CD8-positive, alpha-beta memory T cell (primary cell): ENCODE measurements at places on chromosomes 5 and 9. TPM values are rescaled to one million over a fixed set of nuclear protein-coding genes. Genes with fewer than 3 reads are reported as not detected.

DNA sequence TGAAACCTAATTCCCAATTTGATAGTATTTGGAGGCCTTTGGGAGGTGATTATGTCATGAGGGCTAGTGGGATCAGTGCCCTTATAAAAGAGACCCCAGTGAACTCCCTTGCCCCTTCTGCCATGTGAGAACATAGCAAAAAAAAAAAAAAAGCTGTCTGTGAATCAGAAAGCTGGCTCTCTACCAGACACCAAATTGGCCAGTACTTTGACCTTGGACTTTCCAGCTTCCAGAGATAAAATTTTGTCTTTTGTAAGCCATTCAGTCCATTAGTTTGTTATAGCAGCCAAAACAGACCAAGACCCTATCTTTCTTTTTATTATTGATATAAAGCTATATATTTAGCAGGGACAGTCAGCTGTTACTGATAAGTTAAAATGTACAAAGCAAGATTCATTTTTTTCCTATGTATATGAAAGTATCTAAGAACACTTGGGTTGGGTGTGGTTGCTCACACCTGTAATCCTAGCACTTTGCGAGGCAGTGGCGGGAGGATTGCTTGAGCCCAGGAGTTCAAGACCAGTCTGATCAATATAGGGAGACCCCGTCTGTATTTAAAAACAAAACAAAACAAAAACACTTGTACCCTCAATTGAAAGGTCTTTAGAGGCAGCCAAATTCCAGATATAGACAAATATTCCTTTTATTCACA lies 8.1 kb upstream of the C5orf24 start:
- no peak overlapping the region for H3K4me3 ChIP-seq
- H3K27ac ChIP-seq: no peak overlapping the region
- H3K4me1 ChIP-seq: no peaks in the 10 kb centered on the region
- H3K27me3 ChIP-seq: no peaks in the 10 kb centered on the region
- DNase-seq: no peak

DNA sequence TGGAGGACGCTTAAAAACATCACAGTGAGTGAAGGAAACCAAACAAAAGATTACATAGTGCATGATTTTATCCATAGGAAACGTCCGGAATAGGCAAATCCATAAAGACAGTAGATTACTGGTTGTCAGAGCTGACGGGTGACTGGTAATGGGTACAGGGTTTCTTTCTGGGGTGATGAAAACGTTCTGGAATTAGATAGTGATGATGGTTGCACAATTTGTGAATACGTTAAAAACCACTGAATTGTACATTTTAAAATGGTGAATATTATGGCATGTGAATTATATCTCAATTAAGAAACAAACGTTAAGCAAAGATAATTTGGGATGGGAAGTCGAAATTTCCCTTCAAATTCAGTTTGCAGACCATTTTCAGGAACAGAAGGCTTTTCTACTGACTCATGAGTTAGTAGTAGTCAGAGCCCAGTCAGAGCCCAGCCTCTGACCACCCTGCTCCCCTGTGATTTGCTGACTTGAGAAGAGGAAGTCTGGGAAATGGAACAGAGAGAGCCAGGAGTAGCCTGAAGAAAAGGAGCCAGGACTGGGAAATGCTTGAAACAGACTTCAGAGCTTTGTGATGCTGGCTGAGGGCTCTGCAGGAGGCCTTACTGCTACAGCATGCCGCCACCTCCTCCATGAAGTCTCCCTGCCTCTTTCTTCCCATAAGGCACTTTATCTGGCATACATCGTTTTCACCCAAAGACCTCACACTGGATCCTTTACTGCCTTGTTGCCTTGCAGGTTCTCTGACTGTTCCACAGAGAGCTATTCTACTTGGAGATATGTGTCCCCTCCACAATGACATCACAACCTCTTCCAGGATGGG lies 46.4 kb upstream of the CTNNA1 start:
- no peak overlapping the region for H3K4me3 ChIP-seq
- DNase-seq: no peak
- H3K4me1 ChIP-seq: no peaks in the 10 kb centered on the region
- no peaks in the 10 kb centered on the region for H3K27me3 ChIP-seq
- no peaks in the 10 kb centered on the region for H3K36me3 ChIP-seq

The SH3TC2 gene
- polyA plus RNA-seq: not detected

- H3K4me1 ChIP-seq: no peaks in the 10 kb centered on the region
- no peak overlapping the region for H3K27ac ChIP-seq
- no peaks in the 10 kb centered on the region for H3K27me3 ChIP-seq
- no peak for DNase-seq
Measured at GRCh38 chr9:95834281-95834907, 41.1 kb upstream of the ERCC6L2 start.

DNA sequence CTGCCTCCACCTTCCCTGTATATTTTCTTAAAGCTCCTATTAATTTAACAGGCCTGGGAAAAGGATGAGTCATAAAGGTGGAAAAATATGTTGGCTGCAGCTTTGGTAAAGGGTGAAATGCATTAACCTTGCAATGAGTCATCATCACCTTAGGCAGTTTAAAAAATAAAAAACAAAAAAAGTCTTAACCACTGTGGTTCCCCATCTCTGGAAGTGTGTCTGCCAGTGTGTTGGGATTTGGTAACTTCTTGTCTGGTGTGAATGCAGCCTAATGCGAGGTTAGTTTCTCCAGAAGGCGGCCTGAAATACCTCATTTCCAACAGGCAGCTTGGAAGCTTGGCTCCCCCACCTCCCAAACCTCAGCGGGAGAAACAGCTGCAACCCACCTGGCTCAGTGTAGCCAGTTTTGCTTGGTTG lies 265.3 kb upstream of the GAS1 start:
- H3K27ac ChIP-seq: no peak overlapping the region
- H3K4me1 ChIP-seq: no peaks in the 10 kb centered on the region
- no peaks in the 10 kb centered on the region for H3K27me3 ChIP-seq
- H3K4me3 ChIP-seq: no peak overlapping the region
- H3K36me3 ChIP-seq: no peaks in the 10 kb centered on the region
- no peak for DNase-seq

The TPPP gene
- 0.79 TPM for polyA plus RNA-seq

The LCN15 gene
- not detected for polyA plus RNA-seq

The LEAP2 gene
- 0.93 TPM for polyA plus RNA-seq
